ENCODE measurements at places on chromosomes 7 and 10. TPM values are rescaled to one million over a fixed set of nuclear protein-coding genes. Genes with fewer than 3 reads are reported as not detected.

The PRKAR2B gene
- total RNA-seq: 5.8 TPM

DNA sequence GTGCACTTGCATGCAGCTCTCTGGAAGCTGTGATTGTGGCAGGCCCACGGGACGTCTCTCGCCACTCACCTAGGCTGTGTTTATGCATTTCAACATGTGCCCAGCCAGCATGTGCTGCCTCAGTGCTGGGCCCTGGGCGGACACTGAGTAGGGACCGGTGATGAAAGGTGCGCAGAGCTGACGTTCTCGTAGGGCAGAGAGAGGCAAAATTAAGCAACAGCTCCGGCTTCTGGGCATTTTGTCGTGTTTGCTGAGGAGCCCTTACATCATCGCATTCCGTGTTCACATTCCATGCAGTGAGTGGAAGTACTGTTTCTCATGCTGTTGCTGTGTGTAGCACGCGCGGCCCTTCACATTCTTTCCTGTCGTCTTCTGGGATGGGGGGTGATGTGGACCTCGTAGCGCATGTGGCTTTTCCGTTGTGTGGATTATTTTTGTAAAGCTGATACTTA, 50.5 kb downstream of the PRF1 start:
- no peak for DNase-seq

- DNase-seq: no peak
These were observed 96.7 kb downstream of the SFMBT2 start for GRCh38 chr10:7314170-7314569.

DNA sequence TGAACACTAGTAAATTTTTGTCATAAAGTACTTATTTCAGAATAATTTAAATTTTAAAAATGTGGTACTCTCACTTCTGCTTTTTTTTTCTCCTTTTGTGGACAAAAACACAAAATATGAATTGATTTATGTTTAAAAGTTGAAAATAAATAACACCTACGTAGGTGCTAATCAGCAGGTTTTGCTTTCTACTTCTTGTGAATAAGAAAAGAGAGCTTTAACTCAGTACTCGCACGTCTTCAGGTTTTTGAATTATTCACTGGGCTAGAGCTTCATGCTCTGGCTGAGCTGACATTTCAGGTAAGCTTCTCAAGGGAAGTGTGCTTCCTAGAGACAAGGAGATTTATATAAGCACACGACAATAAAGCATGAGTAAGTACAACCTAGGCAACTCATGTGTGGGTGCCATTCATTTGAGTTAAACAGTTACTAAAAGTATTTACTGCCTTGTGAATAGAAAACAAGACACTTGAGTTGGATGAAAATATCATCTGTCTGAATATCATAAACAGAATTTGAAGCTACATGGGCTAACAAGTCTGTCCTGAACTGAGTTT, 190.0 kb upstream of the POT1 start:
- no peak for DNase-seq

- no peak for DNase-seq
These were observed 50.7 kb upstream of the NRF1 start for GRCh38 chr7:129560831-129561230.

The LRRD1 gene
- total RNA-seq: not detected

The CNPY1 gene
- not detected for total RNA-seq

DNA sequence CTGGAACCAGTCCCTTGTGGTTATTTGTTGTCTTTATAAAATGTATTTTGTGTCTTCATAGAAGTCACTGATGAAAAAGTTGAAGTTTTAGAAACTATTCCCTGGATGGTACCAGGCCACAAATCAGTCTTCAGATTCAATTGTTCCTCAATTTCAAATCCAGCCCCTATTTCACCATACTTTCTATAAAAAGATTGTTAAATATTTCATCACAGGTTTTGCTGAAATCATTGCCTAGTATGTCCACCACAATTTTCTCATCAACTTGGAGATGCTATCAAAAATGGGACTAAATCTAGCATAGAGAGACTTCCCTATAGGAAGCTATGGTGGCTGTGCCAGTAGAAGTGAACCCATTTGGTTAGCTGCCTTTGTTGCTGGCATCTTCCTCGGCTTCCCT, 118.5 kb downstream of the RAB18 start:
- DNase-seq: no peak

The CPEB3 gene
- 7.0 TPM for total RNA-seq

The EVX1 gene
- not detected for total RNA-seq

GRCh38 chr7:112089551-112089950, 116.6 kb downstream of the DOCK4 start:
- DNase-seq: no peak

The GLI3 gene
- 1.0 TPM for total RNA-seq

GRCh38 chr7:147765301-147765700, 825.3 kb upstream of the C7orf33 start:
- no peak for DNase-seq

DNA sequence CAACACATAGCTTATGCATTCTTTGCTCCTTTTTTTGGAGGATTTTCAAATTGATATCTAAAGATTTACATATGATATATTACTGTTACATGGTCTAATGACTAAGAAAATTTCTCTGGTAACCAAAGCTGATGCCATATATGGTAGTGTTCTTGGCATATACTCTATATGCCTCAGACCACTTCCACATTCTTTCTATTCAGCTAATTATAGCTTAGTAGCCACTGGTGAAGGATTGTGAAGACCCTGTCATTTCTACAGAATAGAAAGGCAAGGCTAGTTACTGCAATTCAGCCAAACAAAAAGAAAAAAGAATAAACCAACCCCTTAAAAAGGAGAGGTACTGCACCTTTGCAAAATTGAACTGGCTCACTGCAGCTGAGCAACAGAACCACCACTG, 3.7 kb downstream of the PURB start:
- no peak for DNase-seq

The IDI2 gene
- not detected for total RNA-seq

The CUZD1 gene
- 2,213 TPM for total RNA-seq

DNA sequence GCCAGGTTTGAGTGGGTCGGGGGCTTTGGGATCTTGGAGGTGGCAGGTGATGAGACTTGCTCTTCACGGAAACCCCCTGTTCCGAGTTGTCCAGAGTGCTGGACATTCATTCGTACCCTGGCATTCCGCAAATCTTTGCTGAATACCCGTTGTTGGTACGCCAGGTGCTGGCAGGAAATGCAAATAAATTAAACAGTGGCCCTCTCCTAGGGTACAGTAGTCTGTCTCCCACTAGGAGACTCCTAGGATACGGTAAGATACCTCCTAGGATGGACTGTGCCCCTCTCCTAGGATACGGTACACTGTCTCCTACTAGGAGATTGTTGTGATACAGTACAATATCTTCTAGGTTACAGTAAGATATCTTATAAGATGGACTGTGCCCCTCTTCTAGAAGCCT, 544 bp downstream of the SEC23IP start:
- no peak for DNase-seq

The STAG3 gene
- 0.19 TPM for total RNA-seq

GRCh38 chr10:10330418-10330817, 687.3 kb upstream of the CELF2 start:
- DNase-seq: no peak

- DNase-seq: no peak
These were observed 149.1 kb downstream of the MAPK8 start for GRCh38 chr10:48455392-48456151.

The C7orf57 gene
- total RNA-seq: not detected

GRCh38 chr10:14712991-14713424, 61.7 kb downstream of the FAM107B start:
- DNase-seq: no peak
